ENCODE measurements at places on chromosomes 4 and X. TPM values are rescaled to one million over a fixed set of nuclear protein-coding genes. Genes with fewer than 3 reads are reported as not detected.

GRCh38 chr4:101515566-101515965 lies 168.2 kb upstream of the PPP3CA start:
- no peaks in the 10 kb centered on the region for H3K36me3 ChIP-seq
- H3K4me1 ChIP-seq, result no peaks in the 10 kb centered on the region
- no peak overlapping the region for H3K4me3 ChIP-seq

- no peaks in the 10 kb centered on the region for H3K27me3 ChIP-seq
- no peaks in the 10 kb centered on the region for H3K4me1 ChIP-seq
- H3K27ac ChIP-seq, result no peak overlapping the region
- H3K4me3 ChIP-seq, result no peak overlapping the region
- H3K36me3 ChIP-seq, result no peaks in the 10 kb centered on the region
Measured at GRCh38 chr4:141912831-141913230, 276.4 kb downstream of the IL15 start.

- H3K4me1 ChIP-seq, result no peaks in the 10 kb centered on the region
- no peaks in the 10 kb centered on the region for H3K27me3 ChIP-seq
- H3K4me3 ChIP-seq, result no peak overlapping the region
- H3K27ac ChIP-seq, result no peak overlapping the region
- no peak for DNase-seq
- no peaks in the 10 kb centered on the region for H3K36me3 ChIP-seq
Measured at GRCh38 chr4:126431049-126431448, 1116.3 kb downstream of the FAT4 start.

The CPZ gene
- total RNA-seq, result not detected

- H3K4me1 ChIP-seq, result no peaks in the 10 kb centered on the region
- no peak for DNase-seq
- no peak overlapping the region for H3K4me3 ChIP-seq
- no peaks in the 10 kb centered on the region for H3K27me3 ChIP-seq
- no peaks in the 10 kb centered on the region for H3K36me3 ChIP-seq
Measured at GRCh38 chr4:121183989-121184388, 19.9 kb upstream of the TNIP3 start.

The NOX1 gene
- not detected for total RNA-seq

GRCh38 chrX:105880491-105880890 lies 58.2 kb downstream of the NRK start:
- no peak for DNase-seq
- H3K4me3 ChIP-seq, result no peak overlapping the region
- no peaks in the 10 kb centered on the region for H3K4me1 ChIP-seq
- no peaks in the 10 kb centered on the region for H3K36me3 ChIP-seq
- H3K27me3 ChIP-seq, result peaks cover 19% of the 10 kb centered on the region
- no peak overlapping the region for H3K27ac ChIP-seq

DNA sequence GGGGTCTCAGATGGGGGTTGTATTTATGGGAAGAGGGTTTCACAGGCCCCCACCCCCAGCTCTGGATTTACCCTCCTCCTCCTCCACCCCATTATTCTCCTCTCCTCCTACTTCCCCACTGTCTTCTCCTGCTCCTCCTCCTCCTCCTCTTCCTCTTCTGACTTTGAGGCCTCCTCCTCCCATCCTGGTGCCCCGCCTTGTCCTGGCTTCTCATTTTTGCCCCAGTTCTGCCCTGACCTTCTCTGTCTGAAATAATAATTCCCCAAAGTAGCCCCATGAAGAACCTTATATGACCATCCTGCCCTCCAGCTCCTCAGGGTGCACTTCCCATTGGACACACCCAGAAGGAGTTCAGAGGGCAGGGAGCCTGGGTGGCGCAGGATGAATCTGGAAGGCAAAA lies 351.4 kb upstream of the GATB start:
- no peak for DNase-seq
- H3K4me1 ChIP-seq, result peaks cover 8% of the 10 kb centered on the region
- H3K4me3 ChIP-seq, result no peak overlapping the region

DNA sequence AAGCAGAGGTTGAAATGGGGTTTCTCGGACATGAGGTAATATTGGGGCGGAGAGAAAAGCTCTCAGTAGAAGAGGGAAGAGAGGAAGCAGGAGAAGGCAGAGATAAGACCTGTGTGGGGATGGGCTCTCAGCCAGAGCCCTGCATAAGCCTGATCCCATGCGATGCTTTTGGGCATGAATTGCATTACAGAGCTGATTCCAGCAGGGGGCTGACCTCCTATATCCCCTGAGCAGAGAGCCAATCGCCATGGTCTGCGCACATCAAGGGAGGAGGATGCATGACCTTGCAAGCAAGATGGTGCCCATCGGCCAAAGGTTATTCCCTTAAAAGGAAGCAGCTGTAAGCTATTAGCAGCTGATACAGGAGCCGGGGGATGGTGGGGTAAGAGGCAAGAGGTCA lies 7.6 kb downstream of the ANOS1 start:
- no peaks in the 10 kb centered on the region for H3K27me3 ChIP-seq
- no peaks in the 10 kb centered on the region for H3K4me1 ChIP-seq
- no peak overlapping the region for H3K27ac ChIP-seq
- no peak for DNase-seq
- H3K36me3 ChIP-seq, result no peaks in the 10 kb centered on the region
- no peak overlapping the region for H3K4me3 ChIP-seq

The KIF4A gene
- total RNA-seq, result 0.15 TPM

The SMAD1 gene
- 30.6 TPM for total RNA-seq

DNA sequence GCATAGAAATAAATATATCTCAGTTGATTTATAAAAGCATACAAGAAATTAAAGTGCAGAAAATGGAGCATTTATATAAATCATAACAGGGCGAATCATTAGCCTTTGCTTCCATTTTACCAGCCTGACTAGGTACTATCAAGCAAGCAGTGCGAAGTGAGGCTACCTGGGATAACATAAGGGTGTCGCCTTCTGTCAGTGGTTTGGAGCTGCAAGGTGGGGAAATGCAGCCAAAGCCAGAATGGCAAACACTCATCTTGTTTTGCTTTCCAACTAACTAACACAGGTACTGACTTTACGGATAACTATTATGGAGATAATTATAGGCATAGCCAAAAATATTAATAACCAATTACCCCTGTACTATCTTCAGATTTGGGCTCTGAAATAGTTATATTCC lies 1459.8 kb downstream of the RAPGEF2 start:
- no peak overlapping the region for H3K4me3 ChIP-seq
- H3K4me1 ChIP-seq, result no peaks in the 10 kb centered on the region
- H3K27me3 ChIP-seq, result no peaks in the 10 kb centered on the region
- H3K27ac ChIP-seq, result no peak overlapping the region
- DNase-seq, result no peak

- DNase-seq, result no peak
- H3K36me3 ChIP-seq, result no peaks in the 10 kb centered on the region
- H3K27ac ChIP-seq, result no peak overlapping the region
- peaks cover 18% of the 10 kb centered on the region for H3K4me1 ChIP-seq
Measured at GRCh38 chr4:102437111-102437510, 64.0 kb upstream of the NFKB1 start.

DNA sequence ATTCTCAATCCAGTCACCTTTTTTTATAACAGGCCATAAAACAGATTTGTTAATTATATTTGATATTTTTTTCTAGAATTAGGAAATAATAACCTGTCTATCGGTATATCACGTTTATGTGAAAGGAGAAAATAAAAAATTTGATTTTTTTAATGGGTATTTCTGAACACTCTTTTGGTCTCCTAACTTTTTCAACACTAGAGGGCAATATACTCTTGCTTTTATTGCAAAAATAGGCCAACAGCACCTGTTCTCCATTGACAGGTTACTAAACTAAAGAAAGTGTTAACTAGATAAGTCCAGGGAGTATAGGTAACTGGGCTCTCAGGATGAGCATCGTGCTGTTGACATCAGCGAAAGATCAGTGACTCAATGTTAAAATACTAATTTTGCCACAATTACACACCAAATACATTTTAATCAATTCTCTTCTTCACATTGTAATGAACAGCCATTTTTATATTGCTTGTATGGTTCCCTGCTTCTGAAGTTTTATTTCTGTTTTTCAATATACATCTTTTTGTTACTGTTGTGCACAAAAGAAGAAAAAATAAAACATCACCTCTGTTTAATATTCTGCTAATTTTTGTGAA lies 22.8 kb downstream of the NDST4 start:
- no peaks in the 10 kb centered on the region for H3K27me3 ChIP-seq
- no peak overlapping the region for H3K27ac ChIP-seq
- H3K4me3 ChIP-seq, result no peak overlapping the region
- H3K36me3 ChIP-seq, result no peaks in the 10 kb centered on the region
- H3K4me1 ChIP-seq, result no peaks in the 10 kb centered on the region

The PRSS12 gene
- total RNA-seq, result 0.24 TPM

DNA sequence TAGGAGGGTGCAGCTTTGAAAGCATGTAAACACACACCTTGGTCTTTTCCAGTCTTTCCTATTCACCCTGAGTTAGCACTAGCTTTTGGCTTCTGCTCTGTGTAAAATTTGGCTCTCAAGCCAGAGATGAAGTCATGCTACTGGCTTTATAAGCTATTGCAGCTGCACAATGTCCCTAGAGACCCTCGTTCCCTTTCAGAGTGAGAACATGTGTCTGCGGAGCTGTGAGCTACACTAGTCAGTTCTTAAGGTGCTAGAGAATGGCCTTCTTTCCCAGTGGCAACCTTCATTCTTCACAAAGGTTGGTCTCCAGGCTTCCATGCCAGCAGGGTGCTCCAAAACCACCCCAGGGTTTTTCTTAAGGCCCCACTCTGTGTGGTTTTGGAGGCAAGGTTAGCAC lies 199.1 kb downstream of the SPATA18 start:
- no peak for DNase-seq
- H3K27me3 ChIP-seq, result no peaks in the 10 kb centered on the region
- no peak overlapping the region for H3K27ac ChIP-seq
- H3K4me3 ChIP-seq, result no peak overlapping the region

The PHKA1 gene
- 39.4 TPM for total RNA-seq

DNA sequence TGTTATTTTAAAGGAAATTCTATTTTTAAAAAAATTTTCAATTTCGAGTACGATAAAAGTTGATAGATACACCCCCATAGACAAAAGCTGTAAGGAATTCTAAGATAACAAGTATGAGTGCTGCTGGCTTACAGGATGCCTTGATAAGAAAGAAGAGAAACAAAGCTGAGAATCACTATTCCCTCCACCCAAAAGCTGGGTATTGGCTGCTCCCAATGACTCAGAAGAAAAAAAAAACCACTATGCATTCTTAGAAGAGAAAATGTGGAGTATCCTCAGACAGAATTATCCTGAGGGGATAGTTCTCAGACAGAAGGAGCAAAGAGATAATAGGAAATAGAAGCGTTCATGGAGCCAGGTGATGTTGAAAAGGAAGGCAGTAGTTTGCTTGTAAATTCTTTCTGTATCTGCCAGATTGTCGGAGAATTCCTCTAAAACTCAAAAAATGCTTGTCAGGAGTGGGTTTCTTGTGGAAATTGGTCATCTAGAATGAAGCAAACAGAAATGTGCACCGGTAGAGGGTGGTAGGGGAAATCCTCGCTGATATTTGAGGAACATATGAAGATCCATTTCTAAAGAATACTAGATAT lies 217.5 kb upstream of the ADAMTS3 start:
- H3K27ac ChIP-seq, result no peak overlapping the region
- H3K4me1 ChIP-seq, result no peaks in the 10 kb centered on the region
- no peaks in the 10 kb centered on the region for H3K27me3 ChIP-seq
- no peaks in the 10 kb centered on the region for H3K36me3 ChIP-seq
- H3K4me3 ChIP-seq, result no peak overlapping the region

The ZNF275 gene
- total RNA-seq, result 5.9 TPM

DNA sequence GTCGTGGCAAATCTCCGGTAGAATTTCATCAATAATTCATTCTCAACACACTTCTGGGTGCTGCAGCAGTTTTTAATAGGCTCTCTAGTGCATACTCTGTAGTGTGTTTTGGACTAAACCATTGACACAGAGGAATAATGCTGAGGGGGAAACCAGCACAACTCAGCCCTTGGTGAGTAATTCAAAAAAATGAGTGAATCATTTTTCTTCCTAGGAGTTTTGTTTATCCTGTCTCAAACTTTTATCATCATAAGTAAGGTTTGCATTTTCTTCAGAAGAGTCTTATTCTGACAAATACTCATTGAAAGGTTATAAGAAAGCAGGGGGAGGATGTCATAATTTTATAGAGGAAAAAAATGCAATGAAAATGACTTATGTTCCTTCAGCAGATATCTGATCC lies 2542.7 kb downstream of the PCDH7 start:
- H3K27ac ChIP-seq, result no peak overlapping the region
- H3K4me3 ChIP-seq, result no peak overlapping the region
- no peaks in the 10 kb centered on the region for H3K36me3 ChIP-seq
- no peak for DNase-seq
- H3K4me1 ChIP-seq, result no peaks in the 10 kb centered on the region

GRCh38 chrX:45479196-45479834 lies 278.6 kb upstream of the DIPK2B start:
- H3K36me3 ChIP-seq, result no peaks in the 10 kb centered on the region
- no peaks in the 10 kb centered on the region for H3K27me3 ChIP-seq
- no peak overlapping the region for H3K27ac ChIP-seq
- no peaks in the 10 kb centered on the region for H3K4me1 ChIP-seq
- no peak for DNase-seq
- H3K4me3 ChIP-seq, result no peak overlapping the region

GRCh38 chr4:159358226-159358625 lies 255.3 kb downstream of the RAPGEF2 start:
- no peak overlapping the region for H3K4me3 ChIP-seq
- no peaks in the 10 kb centered on the region for H3K27me3 ChIP-seq
- no peak overlapping the region for H3K27ac ChIP-seq
- peaks cover 82% of the 10 kb centered on the region for H3K36me3 ChIP-seq
- DNase-seq, result no peak

- H3K4me1 ChIP-seq, result peaks cover 50% of the 10 kb centered on the region
- no peak overlapping the region for H3K4me3 ChIP-seq
- H3K36me3 ChIP-seq, result no peaks in the 10 kb centered on the region
- H3K27me3 ChIP-seq, result peaks cover 3% of the 10 kb centered on the region
Measured at GRCh38 chr4:8072235-8072968, 86.2 kb downstream of the ABLIM2 start.

- H3K4me3 ChIP-seq, result peak overlapping the region; percentile 73
- H3K4me1 ChIP-seq, result peaks cover 25% of the 10 kb centered on the region
- no peaks in the 10 kb centered on the region for H3K27me3 ChIP-seq
- peak; percentile 64 for DNase-seq
- H3K36me3 ChIP-seq, result no peaks in the 10 kb centered on the region
Measured at GRCh38 chrX:110004215-110004614, 1.3 kb downstream of the TMEM164 start.

- no peaks in the 10 kb centered on the region for H3K36me3 ChIP-seq
- no peaks in the 10 kb centered on the region for H3K27me3 ChIP-seq
- H3K4me1 ChIP-seq, result no peaks in the 10 kb centered on the region
- DNase-seq, result no peak
- no peak overlapping the region for H3K4me3 ChIP-seq
Measured at GRCh38 chrX:154603438-154604430, 15.3 kb downstream of the CTAG1B start.

The REPS2 gene
- 1.3 TPM for total RNA-seq

The C1GALT1C1 gene
- total RNA-seq, result 5.7 TPM
